ENCODE measurements at places on chromosomes 6 and 20. TPM values are rescaled to one million over a fixed set of nuclear protein-coding genes. Genes with fewer than 3 reads are reported as not detected.

GRCh38 chr6:169845426-169846285, 94.2 kb downstream of the ERMARD start:
- peaks cover 3% of the 10 kb centered on the region for H3K27me3 ChIP-seq
- no peak overlapping the region for H3K27ac ChIP-seq
- no peaks in the 10 kb centered on the region for H3K4me1 ChIP-seq
- no peak overlapping the region for H3K4me3 ChIP-seq

GRCh38 chr6:136439514-136440190, 110.6 kb downstream of the MAP7 start:
- no peak overlapping the region for H3K27ac ChIP-seq
- no peak for DNase-seq
- no peaks in the 10 kb centered on the region for H3K4me1 ChIP-seq
- H3K4me3 ChIP-seq, result no peak overlapping the region
- peaks cover 3% of the 10 kb centered on the region for H3K27me3 ChIP-seq
- H3K36me3 ChIP-seq, result no peaks in the 10 kb centered on the region

- DNase-seq, result no peak
- H3K4me1 ChIP-seq, result peaks cover 2% of the 10 kb centered on the region
- H3K36me3 ChIP-seq, result no peaks in the 10 kb centered on the region
- no peak overlapping the region for H3K27ac ChIP-seq
- no peaks in the 10 kb centered on the region for H3K27me3 ChIP-seq
- H3K4me3 ChIP-seq, result no peak overlapping the region
Measured at GRCh38 chr6:128303870-128304269, 216.5 kb downstream of the PTPRK start.

GRCh38 chr6:37279366-37280134, 21.6 kb upstream of the TMEM217 start:
- DNase-seq, result peak; percentile 70
- H3K4me3 ChIP-seq, result no peak overlapping the region
- no peak overlapping the region for H3K27ac ChIP-seq
- H3K4me1 ChIP-seq, result peaks cover 25% of the 10 kb centered on the region
- no peaks in the 10 kb centered on the region for H3K27me3 ChIP-seq

DNA sequence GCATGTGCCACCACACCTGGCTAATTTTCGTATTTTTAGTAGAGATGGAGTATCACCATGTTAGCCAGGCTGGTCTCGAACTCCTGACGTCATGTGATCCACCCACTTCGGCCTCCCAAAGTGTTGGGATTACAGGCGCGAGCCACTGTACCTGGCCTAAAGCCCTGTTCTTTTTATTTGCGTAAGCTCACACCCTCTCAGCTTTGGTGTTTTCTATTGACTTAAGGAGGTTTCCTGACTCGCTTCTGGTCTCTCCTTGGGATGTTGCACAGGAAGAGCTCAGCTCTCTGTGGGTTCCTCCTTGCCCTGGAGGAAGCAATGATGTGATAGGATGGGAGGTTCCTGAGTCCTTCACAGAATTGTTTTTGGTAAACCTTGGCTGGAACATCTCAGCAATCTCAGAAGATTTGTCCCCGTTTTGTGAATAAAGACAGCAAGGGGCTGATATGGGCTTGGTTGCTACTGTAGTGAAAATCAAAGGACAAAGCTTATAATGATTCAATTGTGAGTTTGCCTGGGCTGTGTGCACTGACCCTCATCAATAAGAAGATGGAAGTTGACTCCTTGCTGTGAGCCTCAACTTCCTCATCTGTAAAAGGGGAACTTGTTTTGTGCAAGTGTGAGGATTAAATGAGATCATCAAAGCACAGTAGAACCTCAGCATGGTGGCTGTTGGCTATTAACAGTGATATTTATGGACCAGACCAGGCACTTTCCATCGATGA, 27.0 kb downstream of the TOX2 start:
- peak overlapping the region; percentile 77 for H3K27ac ChIP-seq
- DNase-seq, result peak; percentile 39
- no peaks in the 10 kb centered on the region for H3K36me3 ChIP-seq

- no peak overlapping the region for H3K4me3 ChIP-seq
- DNase-seq, result no peak
- no peak overlapping the region for H3K27ac ChIP-seq
- no peaks in the 10 kb centered on the region for H3K36me3 ChIP-seq
- no peaks in the 10 kb centered on the region for H3K27me3 ChIP-seq
Measured at GRCh38 chr6:72822023-72822422, 200.2 kb downstream of the KCNQ5 start.

DNA sequence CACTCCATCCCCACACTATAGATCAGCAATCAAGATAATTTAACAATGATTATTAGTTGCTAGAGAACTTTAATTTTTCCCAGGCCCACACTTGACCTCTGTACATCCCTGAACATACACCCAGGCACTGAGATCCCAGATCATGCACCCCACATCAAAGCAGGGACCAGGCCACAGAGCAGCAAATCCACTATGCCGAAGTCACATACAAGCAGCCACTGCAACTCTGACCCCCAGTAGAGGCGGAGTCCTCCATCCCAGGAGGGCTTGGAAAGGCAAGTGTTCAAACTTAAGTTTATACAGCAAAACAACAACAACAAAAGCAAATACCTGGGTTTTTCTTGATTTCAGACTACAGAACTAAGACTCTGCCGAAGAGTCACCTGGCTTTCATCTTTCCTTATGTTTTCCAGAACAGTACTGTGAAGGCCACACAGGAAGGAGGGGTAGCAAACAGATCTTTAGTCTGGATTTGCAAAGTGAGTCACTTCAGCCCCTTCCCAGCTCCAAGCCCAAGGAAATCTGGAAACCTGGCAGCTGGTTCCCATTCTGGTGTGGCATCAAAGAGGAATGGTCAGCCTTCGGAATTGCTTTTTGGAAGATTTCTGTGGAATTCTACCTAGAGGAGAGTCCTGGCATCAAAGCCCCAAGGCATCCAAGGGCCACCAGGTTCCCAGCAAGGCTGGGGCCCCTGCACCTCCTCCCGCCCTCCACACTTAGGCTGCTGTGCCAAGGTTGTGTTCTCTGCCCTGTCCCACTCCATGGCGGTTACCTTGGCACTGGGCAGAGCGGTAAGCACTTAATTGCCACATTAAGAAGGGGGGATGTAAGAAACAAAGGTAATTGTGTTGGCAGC, 7.3 kb downstream of the JAG1 start:
- H3K4me1 ChIP-seq, result peaks cover 12% of the 10 kb centered on the region
- peaks cover 54% of the 10 kb centered on the region for H3K36me3 ChIP-seq
- no peak overlapping the region for H3K4me3 ChIP-seq
- H3K27me3 ChIP-seq, result no peaks in the 10 kb centered on the region

- DNase-seq, result no peak
- H3K27ac ChIP-seq, result peak overlapping the region; percentile 32
- H3K4me1 ChIP-seq, result peaks cover 20% of the 10 kb centered on the region
- H3K36me3 ChIP-seq, result 0 out of 2 replicates have a peak, but pooled peaks cover 2% of the 10 kb centered on the region
- H3K27me3 ChIP-seq, result no peaks in the 10 kb centered on the region
- H3K4me3 ChIP-seq, result no peak overlapping the region
Measured at GRCh38 chr6:142417331-142417750, 115.5 kb downstream of the ADGRG6 start.

- H3K27ac ChIP-seq, result no peak overlapping the region
- H3K27me3 ChIP-seq, result no peaks in the 10 kb centered on the region
- DNase-seq, result no peak
- H3K36me3 ChIP-seq, result no peaks in the 10 kb centered on the region
- H3K4me1 ChIP-seq, result no peaks in the 10 kb centered on the region
Measured at GRCh38 chr6:311679-312220, 19.5 kb downstream of the DUSP22 start.

GRCh38 chr6:74277777-74278186, 581.8 kb downstream of the CD109 start:
- H3K27me3 ChIP-seq, result no peaks in the 10 kb centered on the region
- peaks cover 2% of the 10 kb centered on the region for H3K4me1 ChIP-seq
- peak overlapping the region; percentile 58 for H3K27ac ChIP-seq
- no peaks in the 10 kb centered on the region for H3K36me3 ChIP-seq

DNA sequence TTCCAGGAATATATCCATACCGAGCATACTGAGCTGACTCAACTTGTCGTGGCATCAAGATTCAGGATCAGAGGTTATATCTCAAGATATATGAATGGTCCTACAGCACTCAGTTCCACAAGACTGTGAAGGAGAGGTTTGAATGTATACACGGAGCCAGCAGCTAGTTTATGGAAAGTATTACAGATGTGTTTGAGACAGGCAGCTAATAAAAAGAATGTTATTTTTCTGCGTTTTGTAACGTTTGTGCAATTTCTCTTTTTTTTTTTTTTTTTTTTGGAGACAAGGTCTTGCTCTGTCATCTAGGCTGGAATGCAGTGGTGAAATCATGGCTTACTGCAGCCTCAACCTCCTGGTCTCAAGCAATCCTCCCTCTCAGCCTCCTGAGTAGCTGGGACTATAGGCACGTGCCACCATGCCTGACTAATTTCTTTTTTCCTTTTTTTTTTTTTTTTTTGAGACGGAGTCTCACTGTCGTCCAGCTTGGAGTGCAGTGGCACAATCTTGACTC, 3.4 kb upstream of the FAM110A start:
- 0 out of 2 replicates have a peak, but pooled peaks cover 7% of the 10 kb centered on the region for H3K4me1 ChIP-seq
- H3K36me3 ChIP-seq, result no peaks in the 10 kb centered on the region
- no peak overlapping the region for H3K4me3 ChIP-seq
- no peak overlapping the region for H3K27ac ChIP-seq
- peak; percentile 60 for DNase-seq

- H3K36me3 ChIP-seq, result no peaks in the 10 kb centered on the region
- peak; percentile 61 for DNase-seq
- H3K4me1 ChIP-seq, result peaks cover 5% of the 10 kb centered on the region
- H3K4me3 ChIP-seq, result no peak overlapping the region
Measured at GRCh38 chr6:159935633-159936032, 33.2 kb upstream of the IGF2R start.

DNA sequence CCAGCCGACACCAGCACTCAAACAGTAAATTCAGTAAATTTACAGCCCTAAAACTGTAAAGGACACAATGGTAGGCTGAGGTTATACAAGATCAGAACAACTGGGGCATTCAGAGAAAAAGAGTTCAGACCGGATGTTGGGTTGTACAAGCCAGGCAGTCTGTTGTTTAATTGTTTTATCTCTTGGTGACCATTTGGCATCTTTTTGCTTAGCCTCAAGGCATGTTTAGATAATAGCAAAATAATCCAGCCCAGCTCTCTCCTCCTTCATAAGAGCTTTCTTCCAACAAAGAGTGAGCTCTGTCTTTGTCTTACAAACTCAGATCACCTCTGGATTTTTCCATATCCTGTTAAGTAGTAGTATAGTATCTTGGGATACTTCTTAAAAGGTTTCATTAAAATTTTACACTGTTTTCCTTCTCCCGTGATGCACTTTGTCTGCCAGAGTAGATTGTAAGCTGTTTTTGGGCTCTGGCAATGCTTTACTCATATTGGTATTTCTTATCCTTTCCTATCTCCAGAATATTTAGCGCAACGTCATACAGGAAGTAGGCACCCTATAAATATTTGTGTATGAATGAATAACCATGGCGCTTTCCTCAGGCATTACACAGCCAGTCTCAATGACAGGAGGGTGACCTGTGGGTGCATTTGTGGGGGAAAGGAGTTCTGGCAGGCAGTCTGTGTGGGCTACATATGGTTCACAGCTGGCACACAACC, 35.6 kb upstream of the TRAM2 start:
- peak overlapping the region; percentile 67 for H3K27ac ChIP-seq
- H3K4me3 ChIP-seq, result no peak overlapping the region
- peak; percentile 50 for DNase-seq
- H3K27me3 ChIP-seq, result no peaks in the 10 kb centered on the region

- DNase-seq, result no peak
- H3K4me1 ChIP-seq, result no peaks in the 10 kb centered on the region
- no peak overlapping the region for H3K4me3 ChIP-seq
- no peak overlapping the region for H3K27ac ChIP-seq
- H3K36me3 ChIP-seq, result no peaks in the 10 kb centered on the region
- no peaks in the 10 kb centered on the region for H3K27me3 ChIP-seq
Measured at GRCh38 chr6:120304223-120304622, 954.7 kb upstream of the MAN1A1 start.

PTK7 gene
- 44.4 TPM for total RNA-seq

AGER gene
- total RNA-seq, result 0.28 TPM

PYGB gene
- 81.4 TPM for total RNA-seq

ISM1 gene
- not detected for total RNA-seq

DEFB127 gene
- total RNA-seq, result not detected

RALGAPB gene
- total RNA-seq, result 32.8 TPM
